Tibial nerve (tissue), 4 donors: ENCODE measurements at places on chromosomes 13 and 19. TPM values are rescaled to one million over a fixed set of nuclear protein-coding genes. Genes with fewer than 3 reads are reported as not detected.
A peak's percentile ranks its signal among the peaks of the same experiment; 100 is the strongest.

- no peak overlapping the region for H3K4me3 ChIP-seq
- H3K27me3 ChIP-seq: no peaks in the 10 kb centered on the region
- H3K27ac ChIP-seq: no peak overlapping the region
- no peak for DNase-seq
Observed at GRCh38 chr19:28519218-28519779, 693.7 kb downstream of the UQCRFS1 start.

DNA sequence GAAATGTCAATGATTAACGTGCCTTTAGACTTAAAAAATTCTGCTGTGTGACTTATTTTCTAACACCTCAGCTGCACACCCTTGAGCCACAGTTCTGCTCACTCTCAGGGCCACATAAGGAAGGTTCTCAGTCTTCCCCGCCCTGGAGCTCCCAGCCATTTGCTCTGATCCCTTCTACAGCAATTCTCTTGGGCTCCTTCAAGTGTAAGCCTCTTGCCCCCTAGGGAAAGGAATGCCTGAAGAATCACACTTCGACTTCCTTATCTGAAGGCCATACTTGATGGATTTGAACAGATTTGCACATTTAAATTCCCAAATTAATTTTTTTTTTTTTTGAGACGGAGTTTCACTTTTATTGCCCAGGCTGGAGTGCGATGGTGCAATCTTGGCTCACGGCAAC, 44.2 kb downstream of the RASA3 start:
- H3K36me3 ChIP-seq: no peaks in the 10 kb centered on the region
- no peaks in the 10 kb centered on the region for H3K4me1 ChIP-seq
- DNase-seq: peak; percentile 2
- no peak overlapping the region for H3K4me3 ChIP-seq
- H3K27ac ChIP-seq: no peak overlapping the region
- H3K27me3 ChIP-seq: no peaks in the 10 kb centered on the region

DNA sequence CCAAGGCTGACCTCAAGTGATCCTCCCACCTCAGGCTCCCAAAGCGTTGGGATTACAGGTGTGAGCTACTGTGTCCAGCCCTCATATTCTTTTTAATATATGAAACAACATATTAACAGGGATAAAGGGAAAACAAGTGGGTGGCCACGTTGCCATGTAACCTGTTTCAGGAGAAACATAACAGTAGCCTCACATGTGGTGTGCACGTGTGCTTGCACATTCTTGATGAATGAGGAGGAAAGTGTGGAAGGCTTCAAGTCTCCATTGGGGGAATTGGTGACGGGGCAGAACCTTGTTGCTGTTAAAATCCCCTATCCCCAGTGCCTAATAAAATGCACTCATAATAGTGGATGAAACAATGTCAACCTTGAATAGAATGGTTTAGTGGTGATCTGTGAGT, 202.3 kb downstream of the MTUS2 start:
- no peaks in the 10 kb centered on the region for H3K4me1 ChIP-seq
- H3K27ac ChIP-seq: no peak overlapping the region
- no peak for DNase-seq
- H3K27me3 ChIP-seq: no peaks in the 10 kb centered on the region
- no peaks in the 10 kb centered on the region for H3K36me3 ChIP-seq

- peak overlapping the region; percentile 47 for H3K27ac ChIP-seq
- peaks cover 13% of the 10 kb centered on the region for H3K36me3 ChIP-seq
- no peak for DNase-seq
- no peaks in the 10 kb centered on the region for H3K27me3 ChIP-seq
- peaks cover 27% of the 10 kb centered on the region for H3K4me1 ChIP-seq
- no peak overlapping the region for H3K4me3 ChIP-seq
Observed at GRCh38 chr19:48617146-48617937, 1.6 kb downstream of the RPL18 start.

- H3K27ac ChIP-seq: peak overlapping the region; percentile 88
- DNase-seq: no peak
- no peaks in the 10 kb centered on the region for H3K27me3 ChIP-seq
- H3K4me1 ChIP-seq: peaks cover 33% of the 10 kb centered on the region
- H3K36me3 ChIP-seq: no peaks in the 10 kb centered on the region
Observed at GRCh38 chr13:79407349-79407979, 1.4 kb upstream of the RBM26 start.

Gene KIRREL2
- total RNA-seq: not detected

Gene FOSB
- total RNA-seq: 0.60 TPM
